ENCODE measurements at places on chromosomes 3 and 15.

DNA sequence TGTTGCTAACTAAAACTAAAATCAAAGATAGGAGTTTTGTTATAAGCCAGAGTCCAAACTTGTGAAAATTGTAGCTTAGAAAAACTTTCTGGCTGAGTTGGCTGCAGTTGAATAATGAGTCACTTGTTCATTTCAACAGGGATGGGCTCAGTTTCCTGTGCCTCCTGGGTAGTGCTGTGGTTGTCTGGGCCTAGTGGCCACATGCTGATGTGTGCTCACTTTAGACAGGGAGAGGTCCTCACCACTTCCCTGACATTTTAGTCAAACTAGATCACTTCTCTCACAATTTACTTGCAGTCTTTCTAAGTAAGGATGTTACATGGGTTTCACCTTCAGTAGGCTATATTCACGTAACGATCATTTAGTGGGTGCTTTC lies 6.3 kb upstream of the UBE2Q2 start:
- peak; percentile 42 for DNase-seq

DNA sequence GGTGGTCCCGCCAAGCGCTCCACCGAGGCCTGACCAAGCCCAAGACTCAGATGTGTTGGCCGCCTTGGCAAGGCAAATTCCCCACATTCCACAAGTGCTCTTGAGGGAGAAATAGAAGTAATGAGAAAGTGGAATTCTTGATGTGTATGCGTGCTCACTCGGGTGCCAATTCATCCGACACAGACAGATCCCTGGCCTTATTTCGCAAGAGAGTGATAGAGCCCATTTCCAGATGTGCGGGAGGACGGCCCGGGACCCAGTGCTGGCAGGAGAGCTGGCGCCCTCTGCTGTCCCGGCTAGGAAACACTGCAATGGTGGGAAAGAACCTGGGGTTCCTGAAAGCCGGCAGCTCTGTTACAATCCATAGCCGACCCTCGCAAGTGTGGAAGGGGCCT lies 76.0 kb downstream of the HMG20A start:
- DNase-seq = peak; percentile 14

- no peak for DNase-seq
Measured at GRCh38 chr15:37055481-37055880, 44.9 kb downstream of the MEIS2 start.

DNA sequence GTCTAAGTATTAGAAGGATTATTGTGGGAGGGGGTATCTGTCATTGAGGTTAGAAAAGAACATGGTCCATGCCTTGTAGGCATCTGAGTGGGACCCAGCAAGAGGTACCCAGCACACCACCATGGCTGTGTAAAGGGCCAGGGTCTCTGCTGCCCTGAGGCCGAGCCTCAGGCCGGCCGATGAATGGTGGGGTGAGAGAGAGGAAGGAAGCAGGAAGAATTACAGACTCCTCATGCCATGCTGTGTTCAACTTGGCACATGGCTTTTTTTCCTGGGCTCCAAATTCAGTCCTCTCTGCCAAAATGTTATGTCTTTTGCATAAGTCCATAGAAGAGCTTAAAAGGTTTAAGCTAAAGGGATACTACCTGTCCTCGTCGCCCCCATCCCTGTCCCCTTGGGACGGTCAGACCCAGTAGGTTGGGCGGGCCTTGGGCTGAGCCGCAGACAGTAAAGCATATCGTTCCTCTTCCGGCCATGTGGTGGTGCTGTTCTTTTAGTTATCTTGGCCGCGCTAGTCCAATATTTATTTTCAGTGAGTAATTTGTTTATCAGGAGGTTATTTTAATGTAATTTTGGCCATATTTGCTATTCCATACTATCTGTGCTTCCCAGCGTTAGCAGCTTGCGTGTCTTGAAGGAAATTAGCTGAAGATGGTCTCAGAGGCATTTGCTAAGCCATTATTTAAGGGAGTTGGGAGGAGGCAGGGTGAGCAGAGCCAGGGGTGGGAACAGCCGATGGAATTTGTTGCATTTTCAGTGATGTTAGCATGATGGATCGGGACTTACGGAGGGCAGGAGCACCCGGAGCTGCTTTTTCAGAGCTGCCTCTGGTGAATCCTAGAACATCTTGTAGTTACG lies 152.4 kb downstream of the AGBL1 start:
- DNase-seq = no peak

DNA sequence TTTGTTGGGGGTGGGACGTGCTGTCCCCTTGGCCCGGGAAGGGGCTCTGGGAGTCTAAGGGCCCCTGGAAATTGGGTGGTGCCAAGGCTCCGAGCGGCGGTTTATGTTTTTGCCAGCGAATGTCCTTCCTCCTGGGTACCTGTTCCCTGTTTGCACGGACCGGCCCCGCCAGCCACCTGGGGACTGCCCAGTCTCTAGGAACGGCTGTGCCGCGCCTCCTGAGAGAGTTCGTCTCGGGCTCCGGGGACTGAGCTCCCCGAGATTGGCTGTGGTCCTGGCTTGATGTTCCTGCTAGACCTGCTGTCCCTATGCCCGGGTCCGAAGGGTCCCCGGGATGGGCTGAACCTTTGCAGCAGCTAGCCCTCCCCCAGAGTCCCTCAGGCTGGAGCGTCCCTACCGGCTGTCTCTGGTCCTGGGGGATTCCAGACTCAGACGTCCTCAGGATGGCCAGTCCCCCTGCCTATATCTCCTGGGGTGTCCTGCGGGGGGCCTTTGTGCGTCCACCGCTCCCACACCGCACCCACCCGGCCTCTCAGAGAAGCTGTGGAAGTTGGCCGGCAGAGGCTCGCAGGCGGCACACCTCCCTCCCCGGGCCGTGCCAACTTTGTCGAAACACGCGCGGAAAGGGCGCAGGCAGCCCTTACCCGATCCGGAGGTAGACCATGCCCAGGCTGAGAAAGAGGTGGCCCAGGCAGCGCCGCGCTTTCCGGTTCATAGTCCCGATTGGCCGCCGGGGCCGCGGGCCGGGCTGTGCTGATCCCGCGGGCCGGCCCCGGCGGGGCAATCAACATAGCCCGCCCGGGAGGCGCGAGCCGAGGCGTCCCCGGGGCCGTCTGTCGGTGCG lies 547 bp downstream of the WNT7A start:
- no peak for DNase-seq

GRCh38 chr3:156311930-156312329 lies 191.6 kb downstream of the KCNAB1 start:
- no peak for DNase-seq

- no peak for DNase-seq
Measured at GRCh38 chr3:4680227-4680691, 187.1 kb downstream of the ITPR1 start.

- no peak for DNase-seq
Measured at GRCh38 chr15:45690581-45691260, 55.9 kb downstream of the SQOR start.

DNA sequence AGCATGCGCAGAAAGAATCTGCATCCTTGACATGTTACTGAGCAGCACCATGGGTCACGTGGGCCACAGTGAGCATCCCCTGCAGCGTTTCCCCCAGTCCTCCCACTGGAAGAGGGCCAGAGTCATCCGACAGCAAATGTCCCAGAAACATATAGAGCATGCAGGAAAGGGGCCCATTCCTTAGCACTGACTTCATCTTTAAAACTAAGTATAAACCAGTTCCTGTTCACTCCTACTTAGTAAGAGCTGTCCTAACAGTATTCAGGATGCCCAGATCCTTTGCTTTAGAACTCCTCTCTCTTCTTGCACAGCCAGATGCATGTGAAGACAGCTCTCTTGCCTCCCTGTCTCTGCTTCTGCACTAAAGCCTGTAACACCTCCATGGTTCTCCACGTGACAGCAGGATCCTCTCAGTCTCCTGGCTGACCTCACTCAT lies 79.3 kb upstream of the OXTR start:
- DNase-seq = no peak

DNA sequence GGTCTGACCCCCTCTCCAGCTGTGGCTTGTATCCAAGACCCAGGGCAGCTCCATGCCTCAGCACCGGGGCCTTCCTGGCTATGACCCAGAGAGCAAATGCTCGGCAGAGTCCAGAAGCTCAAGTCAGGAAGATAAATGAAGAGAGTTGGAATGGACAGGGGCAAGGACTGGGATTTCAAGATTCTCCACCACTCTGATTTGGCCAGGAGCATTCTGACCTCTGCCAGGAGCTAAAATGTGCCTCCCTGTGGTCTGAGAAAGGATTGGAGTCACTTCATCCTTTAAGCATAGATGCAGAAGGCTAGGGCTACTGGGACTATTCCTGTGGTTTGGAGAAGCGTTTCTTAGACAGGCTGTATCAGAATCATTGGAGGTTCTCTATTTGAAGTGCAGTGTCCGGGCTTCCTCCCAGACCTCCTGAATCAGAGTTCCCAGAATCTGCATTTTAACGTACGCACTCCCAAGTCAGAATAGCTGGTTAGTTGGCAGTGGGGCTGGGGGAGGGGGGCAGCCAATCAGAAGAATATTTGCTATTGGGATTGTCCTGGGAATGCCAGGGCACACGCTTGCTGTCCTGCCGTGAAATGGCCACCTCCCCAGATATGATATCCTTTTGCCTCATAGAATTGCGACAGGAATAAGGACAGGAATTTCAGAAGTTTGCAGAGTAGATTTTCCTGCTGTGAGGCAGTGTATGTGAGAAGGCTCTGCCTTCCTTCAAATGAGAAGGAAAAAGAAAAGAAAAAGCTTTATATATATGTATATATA lies 57.4 kb downstream of the HRH1 start:
- DNase-seq = no peak

GRCh38 chr15:63084806-63085205 lies 36.9 kb upstream of the LACTB start:
- no peak for DNase-seq

GRCh38 chr3:105970283-105970682 lies 101.5 kb upstream of the CBLB start:
- no peak for DNase-seq

- no peak for DNase-seq
Measured at GRCh38 chr3:64088408-64089205, 65.3 kb upstream of the PSMD6 start.

DNA sequence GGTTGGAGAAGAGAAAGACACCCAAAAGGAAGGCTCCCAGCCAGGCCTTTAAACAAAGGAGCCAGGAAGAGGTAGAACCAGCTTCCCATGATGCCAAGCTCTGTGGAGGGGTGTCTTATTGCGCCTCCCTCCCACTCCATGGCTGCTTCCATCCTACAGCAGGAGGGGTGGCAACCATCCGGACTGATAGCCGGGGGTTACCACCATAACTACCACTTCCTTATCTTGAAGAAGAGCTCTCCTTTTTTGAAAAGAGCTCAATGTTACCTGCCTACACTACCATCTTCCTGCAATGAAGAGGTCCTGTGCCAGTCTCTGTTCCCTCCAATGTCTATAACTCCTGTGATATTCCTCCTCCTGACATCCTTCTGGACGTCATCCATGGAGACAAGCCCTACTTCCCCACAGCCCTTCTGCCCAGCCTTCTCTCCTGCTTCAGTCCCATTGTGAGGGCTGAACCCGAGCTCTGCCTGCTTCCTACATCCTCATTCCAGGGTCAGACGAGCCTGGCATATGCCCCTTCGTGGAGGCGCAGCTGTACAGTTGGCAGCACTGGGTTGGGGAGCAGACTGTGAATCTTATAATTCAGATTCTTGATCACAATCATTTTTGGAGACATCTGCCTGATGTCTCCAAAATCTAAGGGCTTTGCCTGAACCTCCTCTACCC lies 8.5 kb downstream of the CCDC9B start:
- DNase-seq = no peak

GRCh38 chr3:48218537-48218936 lies 4.8 kb upstream of the CAMP start:
- no peak for DNase-seq

- DNase-seq = no peak
Measured at GRCh38 chr15:92885224-92886041, 14.7 kb upstream of the CHD2 start.

DNA sequence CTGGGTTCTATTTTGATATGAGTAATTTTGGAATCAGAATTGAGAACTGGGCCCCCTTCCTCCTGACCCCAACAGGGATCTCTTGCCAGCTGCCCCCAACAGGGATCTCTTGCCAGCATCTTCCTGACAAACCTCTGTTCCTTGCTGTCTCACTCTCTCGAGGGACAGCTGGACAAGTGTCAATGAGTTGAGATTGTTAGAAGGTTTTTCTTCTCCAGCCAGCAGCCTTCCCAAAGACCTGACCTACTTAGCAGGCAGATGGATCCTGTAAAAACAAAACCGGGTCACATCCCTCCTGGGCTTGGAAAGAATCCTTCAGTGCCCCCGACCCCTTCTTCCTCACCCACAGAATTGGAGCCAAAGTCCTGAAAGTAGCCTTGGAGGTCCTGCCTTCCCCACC lies 21.6 kb downstream of the LIMD1 start:
- DNase-seq = no peak

DNA sequence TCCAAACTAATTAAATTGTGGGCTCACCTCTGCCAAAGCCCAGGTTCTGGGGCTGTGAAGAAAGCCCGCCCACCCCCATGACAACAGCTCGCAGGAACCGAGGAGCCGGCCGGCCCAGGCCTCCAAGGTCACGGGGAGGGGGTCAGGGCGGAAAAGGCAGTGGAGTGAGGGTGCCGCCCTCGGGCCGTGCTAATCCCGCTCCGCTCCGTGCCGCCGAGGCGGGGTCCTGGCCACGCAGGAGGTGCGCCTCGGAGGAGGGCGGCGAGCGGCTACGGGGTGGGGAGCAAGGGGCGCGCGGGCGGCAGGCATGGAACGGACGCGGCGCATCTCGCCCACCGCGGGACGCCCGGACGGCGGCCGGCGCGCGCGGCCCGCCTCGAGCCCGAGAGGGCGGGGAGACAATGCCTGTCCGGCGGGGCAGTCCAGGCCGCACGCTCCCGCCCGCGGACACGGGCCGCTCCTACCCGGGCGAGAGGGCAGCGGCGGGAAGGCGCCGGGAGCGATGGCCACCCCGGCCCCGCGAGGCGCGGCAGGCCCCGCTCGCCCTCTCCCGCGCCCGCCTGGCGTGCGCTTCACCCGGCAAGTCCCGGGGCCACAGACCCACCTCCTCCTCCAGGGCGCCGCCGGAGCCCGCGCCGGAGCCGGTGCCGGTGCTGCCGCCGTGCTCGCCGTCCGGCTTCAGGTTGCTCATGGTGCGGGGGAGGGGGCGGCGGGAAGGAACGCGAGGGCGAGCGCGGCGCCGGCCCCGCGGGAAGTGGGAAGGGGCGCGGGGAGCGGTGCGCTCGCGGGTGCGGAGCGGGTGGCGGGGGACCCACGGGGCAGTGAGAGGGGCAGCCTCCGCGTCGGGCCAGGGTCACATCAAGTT lies 528 bp downstream of the RBPMS2 start:
- DNase-seq = no peak

GRCh38 chr3:127095774-127096173 lies 97.2 kb upstream of the PRR23E start:
- no peak for DNase-seq

- DNase-seq = no peak
Measured at GRCh38 chr3:149727656-149728055, 24.6 kb downstream of the COMMD2 start.

DNA sequence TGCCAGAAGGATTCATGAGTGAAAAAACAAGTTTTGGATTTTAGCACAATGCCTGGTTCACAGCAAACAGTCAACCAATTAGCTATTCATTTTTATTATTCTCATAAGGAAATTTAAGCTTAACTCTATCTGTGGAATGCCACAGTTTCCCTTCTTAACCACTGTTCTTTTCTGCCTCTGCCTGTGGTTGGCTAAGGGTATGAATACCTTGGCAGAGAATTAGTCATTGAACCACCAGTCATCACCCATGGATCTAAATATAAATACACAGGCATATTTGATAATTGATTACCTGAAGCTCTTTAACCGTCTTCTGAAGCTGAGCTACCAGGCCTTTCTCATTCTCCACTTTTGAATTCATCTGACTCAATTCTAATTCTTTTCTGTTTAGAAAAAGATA lies 79.9 kb downstream of the MYH15 start:
- no peak for DNase-seq
